Esophagus mucosa (tissue), 1 donor: ENCODE measurements at places on chromosomes 6 and 20. TPM values are rescaled to one million over a fixed set of nuclear protein-coding genes. Genes with fewer than 3 reads are reported as not detected.

GRCh38 chr6:69704916-69705315 is 91.9 kb downstream of the LMBRD1 start:
- ATAC-seq = no peak

DNA sequence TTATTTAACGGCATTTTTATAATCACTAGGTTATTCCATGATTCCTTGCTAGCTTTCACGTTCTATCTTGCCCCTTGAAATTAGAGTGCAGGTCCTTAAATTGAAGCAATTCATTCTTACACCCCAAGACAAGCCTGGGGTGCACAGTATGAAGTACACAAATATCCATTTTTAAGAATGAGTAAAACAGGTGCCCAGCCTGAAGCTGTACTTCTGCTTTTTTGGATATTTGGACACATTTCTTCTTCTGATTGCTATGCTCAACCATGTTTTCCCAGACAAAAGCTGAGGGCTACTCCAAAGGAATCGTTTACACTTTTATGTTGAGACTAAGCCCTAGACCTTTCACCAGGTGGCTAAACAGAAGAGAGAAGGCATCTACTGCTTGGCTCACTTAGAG is 7.9 kb upstream of the TAGAP start:
- ATAC-seq = no peak

GRCh38 chr20:19737025-19737424 is 21.0 kb upstream of the RIN2 start:
- peak; percentile 96 for ATAC-seq

DNA sequence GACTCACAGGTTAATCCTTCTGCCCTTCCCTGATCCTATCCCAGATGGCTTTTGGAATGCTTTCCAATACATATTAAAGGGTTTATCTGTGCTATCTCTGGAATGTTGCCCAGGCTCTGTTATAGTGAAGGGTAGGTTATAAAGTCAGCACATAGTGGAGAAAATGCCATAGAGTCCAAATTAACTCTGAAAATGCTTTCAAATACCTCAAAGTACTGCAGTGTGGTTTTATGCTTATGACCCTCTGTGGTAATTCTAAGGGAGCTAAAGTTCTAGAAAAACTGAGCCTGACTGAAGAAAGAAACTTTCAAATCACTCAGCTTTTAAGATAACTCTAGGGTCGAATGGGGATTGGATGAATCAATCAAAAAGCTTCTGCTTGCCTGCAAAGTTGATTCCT is 159.8 kb downstream of the PLCB1 start:
- no peak for ATAC-seq

Gene ERVFRD-1
- total RNA-seq = not detected

DNA sequence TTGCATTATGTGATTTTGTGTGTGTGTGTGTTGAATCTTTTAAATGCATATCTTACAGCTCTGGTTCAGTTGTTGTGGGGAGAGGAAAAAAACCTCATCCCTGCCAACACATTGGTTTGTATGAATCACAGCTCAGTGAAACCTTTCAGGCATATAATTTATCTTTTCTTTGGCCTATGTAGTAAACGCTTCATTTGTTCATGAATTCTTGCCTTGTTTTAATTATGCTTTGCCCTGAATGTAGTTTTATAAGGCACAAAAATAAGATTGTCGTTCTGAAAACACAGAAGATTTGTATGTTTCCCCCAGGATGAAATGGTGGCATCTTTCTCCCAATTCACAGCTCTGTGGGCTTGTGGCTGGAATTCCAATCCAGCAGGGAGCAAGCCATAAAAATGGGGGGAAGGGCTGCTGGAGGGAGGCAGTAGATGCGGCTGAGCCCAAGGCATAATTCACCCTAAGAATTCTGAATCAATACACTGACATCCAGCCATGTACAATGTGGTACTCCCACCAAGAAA is 45.1 kb downstream of the BCAS1 start:
- ATAC-seq = no peak

GRCh38 chr6:14520029-14520428 is 402.5 kb downstream of the CD83 start:
- ATAC-seq = no peak

Gene ANKEF1
- 6.7 TPM for total RNA-seq

DNA sequence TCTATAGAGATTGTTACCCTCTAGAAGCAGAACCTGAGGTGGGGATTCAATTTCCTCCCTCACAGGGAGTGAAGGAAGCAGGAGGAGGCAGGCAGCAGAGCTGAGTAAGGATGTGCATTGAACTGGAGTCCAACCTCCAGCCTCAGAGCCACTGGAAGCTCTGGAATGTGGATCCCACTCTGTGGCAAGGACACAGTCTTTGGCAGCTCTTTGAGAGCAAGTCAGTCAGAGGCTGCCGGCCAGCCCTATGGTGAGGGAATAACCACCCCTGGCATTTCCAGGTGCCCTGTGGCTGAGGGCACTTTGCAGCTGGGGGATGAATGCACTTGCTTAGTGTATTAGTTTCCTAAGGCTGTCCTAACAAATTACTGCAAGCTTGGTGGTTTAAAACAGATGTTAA is 37.2 kb downstream of the EBF4 start:
- ATAC-seq = no peak

DNA sequence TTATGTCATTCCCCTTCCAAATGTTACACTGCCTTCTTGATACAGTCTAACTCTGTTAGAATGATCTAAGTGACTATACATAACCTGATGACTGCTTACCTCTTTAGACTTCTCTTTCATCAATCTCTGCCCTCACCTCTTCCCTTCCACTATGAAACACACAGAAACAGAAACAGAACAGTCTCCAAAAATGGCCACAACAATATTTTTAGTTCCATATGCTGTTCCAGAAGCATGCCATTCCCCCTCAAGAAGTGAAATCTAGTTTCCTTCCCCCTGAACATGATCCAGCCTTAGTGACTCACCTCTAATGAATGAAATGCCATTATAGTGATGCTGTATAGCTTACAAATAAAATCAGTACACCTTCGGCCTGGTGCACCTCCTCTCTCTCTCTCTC is 229.3 kb upstream of the TENT5A start:
- ATAC-seq = no peak

- ATAC-seq = peak; percentile 46
Observed at GRCh38 chr20:45592574-45593189, 13.6 kb upstream of the WFDC8 start.

- ATAC-seq = no peak
Observed at GRCh38 chr20:48614593-48615274, 213.1 kb downstream of the PREX1 start.

DNA sequence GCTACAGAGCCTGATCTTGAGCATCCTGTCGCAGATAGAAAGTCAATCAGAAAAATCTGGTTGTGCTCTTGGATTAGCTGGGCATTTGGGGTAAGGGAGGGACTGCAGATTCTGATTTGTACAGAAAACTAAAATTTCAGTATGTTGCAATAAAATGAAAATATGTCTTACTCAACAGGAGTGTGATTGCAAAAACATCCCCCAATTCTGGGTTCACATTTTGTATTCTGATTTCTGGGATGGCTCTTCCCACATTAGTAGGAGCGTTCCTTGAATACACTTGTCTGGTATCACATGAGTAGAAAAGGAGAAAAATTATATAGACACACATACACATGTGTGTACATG is 40.5 kb downstream of the PANK2 start:
- no peak for ATAC-seq

Gene SALL4
- 0.44 TPM for total RNA-seq

DNA sequence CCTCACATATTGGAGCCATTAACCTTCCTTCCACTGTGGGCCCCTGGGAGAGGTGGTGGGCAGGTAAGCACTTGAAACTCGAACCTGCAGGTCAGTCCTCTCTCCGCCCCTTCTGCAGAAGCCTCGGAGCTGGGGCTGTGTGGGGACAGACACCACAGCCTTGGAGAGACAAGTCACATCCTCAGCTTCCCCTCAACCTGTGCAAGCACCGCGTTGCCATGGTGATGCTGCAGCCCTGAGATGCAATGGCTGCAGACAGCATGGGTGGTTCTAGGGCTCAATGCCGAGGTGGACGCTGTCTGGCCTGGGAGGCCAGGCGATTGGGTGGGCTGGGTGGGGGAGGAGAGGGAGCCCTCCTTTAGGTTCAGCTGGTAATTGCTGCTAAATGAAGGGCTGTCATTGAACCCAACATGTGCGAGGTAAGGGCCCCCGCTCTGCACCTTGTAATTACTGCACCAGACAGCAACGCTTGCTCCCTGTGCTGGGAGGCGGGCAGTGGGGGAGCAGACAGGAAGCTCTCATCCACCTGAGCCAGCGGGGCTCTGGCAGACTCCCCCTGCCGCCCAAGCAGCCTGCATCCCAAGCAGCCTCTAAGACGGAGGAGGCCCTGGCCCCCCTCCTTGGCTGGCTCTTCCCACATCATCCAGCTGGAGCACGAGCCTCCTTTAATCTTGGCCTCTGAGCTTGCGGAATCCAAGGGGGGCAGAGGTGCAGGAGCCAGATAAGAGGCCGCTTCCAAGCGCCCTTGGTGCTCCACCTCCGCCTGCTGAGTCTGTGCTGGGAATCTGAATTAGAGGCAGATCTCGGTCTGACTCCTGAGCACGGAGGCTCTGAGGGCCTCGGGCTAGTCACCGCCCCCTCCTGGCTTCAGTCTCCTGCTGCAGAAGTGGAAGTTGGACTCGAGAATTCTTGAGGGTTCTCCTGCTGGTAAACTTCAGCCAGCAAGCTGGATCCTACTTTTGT is 39.8 kb upstream of the CDH22 start:
- ATAC-seq = no peak

- ATAC-seq = no peak
Observed at GRCh38 chr6:147821295-147821897, 312.9 kb downstream of the SAMD5 start.

- no peak for ATAC-seq
Observed at GRCh38 chr6:169857343-169858292, 106.2 kb downstream of the ERMARD start.

GRCh38 chr6:6003621-6004366 is 2.9 kb downstream of the NRN1 start:
- peak; percentile 7 for ATAC-seq

Gene C20orf144
- total RNA-seq = not detected

- ATAC-seq = no peak
Observed at GRCh38 chr20:11675920-11676629, 241.6 kb upstream of the BTBD3 start.

Gene SNAP25
- 0.08 TPM for total RNA-seq

DNA sequence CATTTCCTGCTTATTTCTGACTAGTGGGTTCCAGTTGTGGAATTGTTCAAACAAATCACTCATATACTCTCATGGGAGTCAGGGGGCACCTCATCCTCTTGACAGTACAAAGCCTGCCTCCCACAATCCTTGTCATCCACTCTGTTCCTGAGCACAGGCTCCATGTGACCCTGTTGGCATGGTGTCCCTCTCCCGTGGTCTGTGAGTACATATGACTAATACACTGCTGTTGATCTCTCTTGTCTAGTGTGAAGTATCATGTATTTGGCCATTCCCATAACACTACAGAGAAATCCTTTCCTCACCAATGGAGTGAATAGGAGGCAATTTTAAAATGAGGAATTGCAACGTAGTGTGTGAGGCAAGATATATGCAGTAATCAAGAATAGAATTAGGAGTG is 185.3 kb downstream of the OGFRL1 start:
- ATAC-seq = no peak

- peak; percentile 84 for ATAC-seq
Observed at GRCh38 chr20:56974499-56975250, 291.8 kb downstream of the BMP7 start.

GRCh38 chr6:73696966-73697655 is 1.1 kb downstream of the CD109 start:
- ATAC-seq = peak; percentile 67

DNA sequence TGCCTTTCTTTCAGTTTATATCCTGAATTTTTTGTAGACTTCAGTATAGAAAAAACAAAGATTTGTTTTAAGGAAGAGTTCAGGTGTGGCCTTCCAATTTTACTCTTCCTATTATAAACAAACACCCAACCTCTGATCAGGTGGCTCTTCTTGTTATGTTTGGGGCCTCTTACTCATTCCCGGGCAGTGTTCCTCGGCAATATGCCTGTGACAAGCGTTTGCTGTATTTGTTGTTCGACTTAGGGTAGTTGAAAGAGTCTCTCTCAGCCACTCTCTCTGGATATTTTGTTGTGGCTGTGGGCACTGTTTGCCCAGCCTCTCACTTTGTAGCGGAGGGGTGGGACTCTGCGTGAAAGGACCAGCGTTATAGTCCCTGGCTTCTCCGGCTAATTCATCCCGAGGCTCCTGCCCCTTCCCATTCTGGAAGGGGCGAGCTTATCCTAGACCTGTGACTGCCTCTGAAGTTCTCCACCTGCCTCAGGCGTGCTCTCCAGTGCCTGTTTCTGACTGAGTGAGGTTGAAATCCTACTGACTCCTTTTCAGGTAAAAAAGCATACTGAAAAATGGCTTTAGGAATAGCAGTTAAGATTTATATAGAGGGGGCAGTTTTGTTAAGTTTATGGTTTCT is 97.4 kb downstream of the PLCB4 start:
- ATAC-seq = no peak

GRCh38 chr20:55057779-55058415 is 582.5 kb downstream of the DOK5 start:
- no peak for ATAC-seq

- ATAC-seq = no peak
Observed at GRCh38 chr6:74715355-74716085, 490.3 kb downstream of the COL12A1 start.

DNA sequence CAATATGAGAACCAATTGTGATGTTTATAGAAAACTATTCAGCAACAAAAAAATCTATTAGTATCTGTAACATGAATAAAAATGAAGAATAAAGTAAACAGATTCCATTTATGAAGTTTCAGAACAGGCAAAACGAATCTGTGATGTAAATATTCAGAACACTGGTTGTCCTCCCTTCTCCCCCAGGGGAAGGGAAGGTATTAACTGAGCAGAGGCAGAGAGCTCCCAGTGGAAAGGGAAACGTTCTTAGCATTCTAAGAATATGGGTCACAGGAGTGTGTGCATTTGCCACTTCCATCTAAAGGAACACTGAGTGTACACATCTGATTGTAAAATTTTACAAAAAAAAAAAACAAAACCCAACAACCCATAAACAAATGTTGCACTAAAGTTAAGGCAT is 23.1 kb downstream of the SPAG4 start:
- no peak for ATAC-seq

- ATAC-seq = no peak
Observed at GRCh38 chr6:81820980-81821379, 68.5 kb upstream of the TENT5A start.

DNA sequence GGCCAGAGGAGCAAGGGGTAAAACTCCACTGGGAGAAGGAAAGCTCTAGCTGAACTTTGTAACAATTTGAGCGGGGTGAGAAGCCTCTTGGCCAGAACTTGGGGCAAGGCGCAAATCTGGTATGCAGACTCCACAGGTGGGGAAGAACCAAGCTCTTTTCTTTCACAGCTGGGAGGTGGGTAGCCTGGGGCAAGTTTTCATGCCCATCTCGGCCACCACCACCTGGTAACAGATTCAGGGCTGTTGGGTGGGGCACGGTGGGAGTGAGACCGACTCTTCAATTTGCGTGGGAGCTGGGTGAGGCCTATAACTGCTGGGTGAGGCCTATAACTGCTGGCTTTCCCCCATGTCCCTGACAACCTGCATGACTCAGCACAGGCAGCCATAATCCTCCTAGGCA is 37.5 kb downstream of the SDHAF4 start:
- no peak for ATAC-seq

Gene TM9SF4
- 42.4 TPM for total RNA-seq
